AG08395 (cell line): ENCODE measurements at places on chromosomes 12 and 14.

DNA sequence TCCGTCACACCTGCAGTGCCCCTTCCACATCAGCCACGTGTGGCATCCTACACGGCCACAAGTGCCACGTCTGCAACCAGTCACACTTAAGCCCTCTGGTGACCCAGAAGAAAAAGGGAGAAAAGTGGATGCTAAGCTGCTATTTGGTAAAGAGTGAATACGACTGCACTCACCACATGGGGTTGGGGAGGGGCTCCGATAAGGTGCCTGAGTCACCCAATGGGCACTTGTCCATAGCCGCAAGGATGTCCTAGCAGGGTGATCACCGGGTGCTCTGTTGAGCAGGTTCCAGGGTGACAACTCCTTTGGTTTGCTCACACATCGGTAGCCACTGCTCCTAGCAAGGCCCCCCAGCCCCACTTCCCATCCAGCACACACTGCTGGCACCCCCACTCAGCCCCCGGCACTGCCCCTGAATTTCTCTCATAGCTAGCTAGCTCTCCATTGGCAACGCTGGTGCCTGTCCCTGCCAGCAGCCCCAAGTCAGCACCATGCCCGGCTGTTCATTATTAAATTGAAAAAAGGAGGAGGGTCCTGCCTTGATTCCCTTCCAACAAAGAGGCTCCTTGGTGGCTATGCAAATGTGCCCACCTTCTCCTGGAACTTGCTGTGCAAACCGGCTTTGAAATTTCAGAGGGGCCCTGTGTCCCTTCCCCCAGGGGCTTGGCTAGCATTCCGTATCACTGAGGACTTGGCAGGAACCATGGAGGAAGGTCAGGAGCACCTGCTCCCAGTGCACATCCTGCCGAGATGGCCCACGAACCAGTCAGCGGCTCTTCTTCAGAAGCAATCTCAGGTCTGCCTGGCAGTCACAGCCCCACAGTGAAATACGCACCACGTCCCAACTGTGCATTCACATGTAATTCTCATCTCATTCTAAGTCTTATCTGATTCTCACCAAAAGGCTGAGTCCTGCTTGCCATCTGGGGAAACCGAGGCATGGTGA lies 227.7 kb upstream of the DIO3 start:
- no peak for DNase-seq

GRCh38 chr12:54285150-54286041 lies 4.9 kb downstream of the HNRNPA1 start:
- DNase-seq: no peak

- DNase-seq: no peak
Measured at GRCh38 chr12:78118036-78118435, 287.3 kb downstream of the NAV3 start.

GRCh38 chr12:43893670-43894069 lies 57.8 kb downstream of the TMEM117 start:
- DNase-seq: no peak

GRCh38 chr14:74654931-74655330 lies 42.9 kb upstream of the LTBP2 start:
- no peak for DNase-seq

GRCh38 chr12:52443966-52444365 lies 8.0 kb downstream of the KRT6B start:
- no peak for DNase-seq

DNA sequence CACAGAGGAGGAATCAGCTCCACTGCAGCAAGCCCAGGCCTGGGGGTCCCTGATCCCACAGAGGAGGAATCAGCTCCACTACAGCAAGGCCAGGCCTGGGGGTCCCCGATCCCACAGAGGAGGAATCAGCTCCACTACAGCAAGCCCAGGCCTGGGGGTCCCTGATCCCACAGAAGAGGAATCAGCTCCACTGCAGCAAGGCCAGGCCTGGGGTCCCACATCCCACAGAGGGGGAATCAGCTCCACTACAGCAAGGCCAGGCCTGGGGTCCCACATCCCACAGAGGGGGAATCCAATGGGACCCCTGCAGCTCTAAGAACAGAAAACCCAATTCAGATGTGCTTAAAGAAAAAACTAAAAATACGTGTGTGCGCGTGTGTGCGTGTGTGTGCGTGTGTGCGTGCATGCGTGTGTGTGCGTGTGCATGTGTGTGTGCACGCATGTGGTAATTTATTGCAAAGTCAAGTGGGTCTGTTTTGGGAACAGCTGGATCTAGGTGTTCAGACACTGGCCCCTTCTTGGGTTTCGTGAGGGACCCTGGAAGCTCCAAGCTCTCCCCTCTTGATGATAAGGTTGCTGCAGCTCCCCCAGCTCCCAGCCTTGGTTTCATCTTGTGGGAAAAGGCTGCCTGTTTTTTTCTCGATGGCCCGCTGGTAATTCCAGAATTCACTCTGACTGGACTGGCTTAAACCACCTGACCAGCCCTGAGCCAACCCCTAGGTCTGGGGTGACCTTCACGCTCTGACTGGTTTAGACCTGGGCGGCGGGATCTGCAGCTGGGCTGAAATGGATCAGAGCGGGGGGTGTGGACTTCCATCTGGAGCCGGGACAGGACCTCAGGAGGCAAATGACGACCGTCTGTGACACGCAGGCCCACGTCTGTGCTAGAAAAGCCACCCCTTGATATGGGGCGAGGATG lies 47.1 kb downstream of the GALNT9 start:
- DNase-seq: no peak

- DNase-seq: no peak
Measured at GRCh38 chr12:80745851-80746505, 29.3 kb downstream of the MYF5 start.

- no peak for DNase-seq
Measured at GRCh38 chr14:76755610-76756370, 5.5 kb upstream of the VASH1 start.

DNA sequence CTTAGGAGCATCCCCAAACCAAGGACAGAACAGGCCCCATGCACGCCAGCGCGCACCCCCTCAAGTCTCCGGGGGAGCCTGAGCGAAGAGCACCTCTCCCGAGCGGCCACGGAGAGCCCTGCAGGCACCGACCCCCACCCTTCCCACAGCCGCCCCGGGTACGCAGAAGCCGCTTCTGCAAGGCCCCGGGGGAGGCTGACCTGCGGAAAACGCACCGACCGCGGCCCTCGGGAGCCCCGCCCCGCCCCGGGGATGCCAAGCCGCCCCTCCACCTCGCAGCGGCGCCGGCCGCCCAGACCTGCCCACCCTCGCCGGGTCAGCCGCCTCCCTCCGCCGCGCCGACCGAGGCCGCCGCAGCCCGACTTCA lies 385 bp downstream of the CAPRIN2 start:
- no peak for DNase-seq

DNA sequence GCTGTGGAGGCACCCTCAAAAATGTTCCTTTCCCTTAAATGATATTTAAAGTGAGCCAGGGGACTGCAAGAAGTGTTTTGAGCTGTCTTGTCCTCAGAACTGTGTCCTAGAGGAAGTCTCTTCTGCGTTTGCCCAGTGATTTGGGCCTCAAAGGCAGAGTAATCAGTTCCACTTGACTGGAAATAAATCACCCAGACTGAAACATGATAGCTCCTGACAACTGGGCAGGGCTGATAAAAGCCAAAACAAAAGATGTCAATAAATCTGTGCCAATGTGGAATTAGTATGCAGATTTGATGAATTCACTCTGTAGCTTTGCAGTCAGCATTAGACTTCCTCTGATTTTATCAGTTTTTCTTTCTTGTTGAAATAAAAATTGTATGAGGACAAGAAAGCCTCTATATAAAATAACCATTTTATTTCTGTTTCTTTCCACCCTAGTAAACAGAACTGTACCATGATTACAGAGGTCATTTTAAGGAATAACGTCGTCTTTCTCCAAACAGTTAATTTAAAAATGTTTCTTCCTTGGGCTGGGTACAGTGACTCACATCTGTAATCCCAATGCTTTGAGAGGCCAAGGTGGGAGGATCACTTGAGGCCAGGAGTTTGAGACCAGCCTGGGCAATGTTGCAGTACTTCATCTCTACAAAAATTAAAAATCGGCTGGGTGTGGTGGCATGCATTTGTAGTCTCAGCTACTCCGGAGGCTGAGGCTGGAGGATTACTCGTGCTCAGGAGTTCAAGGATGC lies 180.8 kb downstream of the ERC1 start:
- no peak for DNase-seq

DNA sequence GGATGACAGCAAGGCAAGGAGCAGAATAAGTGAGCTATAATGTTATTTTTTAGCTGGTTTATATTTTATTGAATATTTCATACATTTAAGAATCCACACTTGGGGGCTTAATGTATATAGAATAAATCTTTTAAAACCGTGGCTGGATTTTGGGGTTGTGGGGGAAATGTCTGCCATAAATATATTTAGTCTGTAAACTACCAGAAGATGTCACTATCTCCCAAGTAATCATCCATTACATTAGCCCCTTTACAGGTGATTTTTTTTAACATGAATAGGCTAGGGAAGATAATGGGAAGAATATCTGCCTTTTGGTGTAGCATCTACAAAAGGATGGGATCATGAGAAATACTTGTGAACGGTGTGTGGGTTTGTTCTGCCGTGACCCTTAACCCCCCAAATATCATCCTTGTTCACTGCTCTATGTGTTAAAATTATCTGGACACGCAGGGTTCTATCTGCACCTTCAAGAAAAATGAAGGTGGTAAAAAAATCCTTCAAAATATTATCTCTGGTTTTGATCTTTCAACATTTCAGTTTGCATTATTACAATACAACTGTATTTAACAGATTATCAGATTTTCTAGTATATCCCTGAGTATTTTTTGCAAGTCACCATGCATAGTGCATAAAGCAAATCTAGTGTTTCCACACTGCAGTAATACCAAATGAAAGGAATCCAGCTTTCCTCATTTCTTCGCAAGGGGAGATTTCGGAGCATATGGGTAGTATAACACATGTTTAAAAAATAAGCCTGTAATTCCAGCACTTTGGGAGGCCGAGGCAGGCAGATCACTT lies 8.0 kb upstream of the SLC17A8 start:
- peak; percentile 25 for DNase-seq

GRCh38 chr14:89165189-89166181 lies 251.5 kb downstream of the FOXN3 start:
- no peak for DNase-seq

DNA sequence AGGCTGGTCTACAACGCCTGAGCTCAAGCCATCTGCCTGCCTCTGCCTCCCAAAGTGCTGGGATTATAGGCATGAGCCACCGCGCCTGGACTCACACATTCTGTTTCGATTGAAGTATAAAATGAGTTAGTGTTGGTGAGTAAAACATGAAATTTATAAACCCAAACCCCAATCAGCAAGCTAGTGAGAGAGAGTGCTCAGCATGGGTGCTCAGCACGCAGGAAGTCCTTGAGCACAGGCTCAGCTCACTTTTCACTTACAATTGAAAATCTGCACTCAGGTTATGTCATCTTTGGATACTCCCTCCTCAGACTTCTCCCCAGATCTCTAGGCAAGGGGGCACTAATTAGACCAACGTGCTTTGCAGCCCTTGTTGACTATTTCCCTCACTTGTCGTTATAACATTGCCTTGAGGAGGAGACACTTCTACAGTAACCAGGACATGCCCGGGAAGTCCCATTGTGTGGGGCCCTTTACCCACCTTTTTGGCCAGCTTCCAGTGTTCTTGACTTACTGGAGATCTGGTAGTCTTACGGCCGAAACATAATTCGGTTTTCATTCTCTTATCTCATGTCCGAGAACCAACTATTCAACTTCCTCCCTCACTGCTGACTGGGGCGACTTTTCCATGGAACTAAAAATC lies 68.5 kb upstream of the AMN1 start:
- no peak for DNase-seq

GRCh38 chr12:6975297-6976032 lies 4.8 kb downstream of the EMG1 start:
- no peak for DNase-seq

DNA sequence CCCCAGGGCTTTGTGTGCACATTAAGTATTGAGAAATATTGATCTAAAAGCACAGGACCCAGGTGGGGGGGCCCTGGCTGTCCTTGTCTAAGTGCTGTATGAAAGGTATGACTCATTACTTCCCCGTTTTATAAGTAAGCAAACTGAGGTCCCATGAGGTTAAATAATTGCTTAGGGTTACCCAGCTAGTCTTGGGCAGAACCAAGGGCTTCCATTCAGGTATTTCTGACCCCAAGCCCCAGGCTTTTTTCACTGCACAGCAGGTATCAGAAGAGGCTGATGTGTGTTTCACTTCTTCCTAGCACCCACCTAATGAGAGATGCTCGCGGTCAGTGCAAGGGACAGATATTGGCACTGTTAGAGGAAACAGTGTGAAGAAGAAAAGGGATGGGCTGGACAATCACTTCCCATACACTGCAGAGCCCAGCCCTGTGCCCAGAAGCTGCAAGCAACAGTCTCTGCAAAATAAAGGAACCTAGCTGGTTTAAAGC lies 4.7 kb upstream of the TC2N start:
- DNase-seq: no peak

DNA sequence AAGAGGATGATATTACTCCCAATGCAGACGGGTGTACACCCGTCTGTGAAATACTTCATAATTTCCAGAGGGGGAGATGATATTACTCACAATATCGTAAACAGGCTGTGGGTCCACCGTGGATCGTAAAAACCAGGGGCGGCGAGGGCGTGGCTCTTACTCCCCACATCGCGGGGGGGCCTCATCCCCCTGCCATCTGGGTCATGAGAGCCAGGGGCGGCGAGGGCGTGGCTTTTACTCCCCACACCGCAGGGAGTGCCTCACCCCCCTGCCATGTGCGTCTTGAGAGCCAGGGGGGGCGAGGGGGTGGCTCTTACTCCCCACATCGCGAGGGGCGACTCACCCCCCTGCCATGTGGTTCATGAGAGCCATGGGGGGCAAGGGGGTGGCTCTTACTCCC lies 86.2 kb upstream of the GNG2 start:
- DNase-seq: no peak

DNA sequence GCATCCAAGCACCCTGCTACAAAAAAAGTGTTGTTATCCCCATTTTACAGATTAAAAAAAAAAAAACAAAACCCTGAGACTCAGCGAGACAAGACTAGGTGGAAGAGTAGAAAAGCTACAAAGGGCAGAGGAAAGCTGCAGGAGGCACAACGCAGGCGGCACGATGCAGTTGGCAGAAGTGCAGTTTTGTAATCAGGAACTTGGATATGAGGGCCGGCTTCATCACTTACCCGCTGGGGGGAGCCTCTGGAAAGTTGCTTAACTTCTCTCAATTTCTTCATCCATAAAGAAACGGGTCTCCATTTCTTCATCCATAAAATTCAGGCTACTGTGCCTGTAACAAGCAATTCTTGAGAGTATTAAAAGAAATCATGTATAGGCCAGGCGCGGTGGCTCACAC lies 33.1 kb upstream of the CCDC60 start:
- no peak for DNase-seq

DNA sequence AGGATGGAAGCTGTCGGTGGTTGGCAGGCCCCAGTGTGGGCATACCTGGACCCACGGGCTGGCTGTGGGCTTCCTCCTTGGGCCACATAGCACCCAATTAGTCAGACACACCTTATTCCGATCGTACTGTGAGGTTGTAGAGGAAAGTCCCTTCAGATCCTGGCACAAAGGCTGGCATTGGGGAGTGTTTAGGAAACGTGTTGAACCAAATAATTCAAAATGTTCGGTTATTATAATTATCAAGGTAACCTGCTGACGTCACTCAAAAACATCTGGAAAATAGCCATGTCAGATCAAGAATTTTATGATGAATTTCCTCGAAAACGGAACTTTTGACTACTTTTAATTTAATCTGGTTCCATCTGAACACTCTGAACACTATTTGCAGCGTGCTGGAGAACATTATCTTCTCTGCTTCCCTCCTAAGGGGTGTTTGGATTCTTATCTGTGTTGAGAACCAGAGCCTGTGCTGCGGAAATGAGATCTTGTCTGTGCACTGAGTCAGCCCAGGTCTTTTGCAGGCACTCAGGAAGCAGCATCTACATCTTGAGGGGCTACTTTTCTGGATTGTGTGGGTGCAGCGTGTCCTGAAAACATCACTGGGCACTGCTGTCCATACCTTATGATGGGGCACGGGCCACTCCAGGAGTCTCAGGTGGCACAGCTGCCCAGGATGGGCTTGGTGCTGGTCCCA lies 100.3 kb downstream of the SLC25A47 start:
- no peak for DNase-seq
